Inflammatory macrophage treated with lipopolysaccharide for 1 hour (primary cell): ENCODE measurements at places on chromosomes 2 and 18.

- DNase-seq: no peak
These were observed at the start of gene RAPGEF4 for GRCh38 chr2:172735582-172736423. Gene RAPGEF4, plus strand, starts transcription at chr2:172735845. Its CDS starts 139 bp downstream, at chr2:172735984.

DNA sequence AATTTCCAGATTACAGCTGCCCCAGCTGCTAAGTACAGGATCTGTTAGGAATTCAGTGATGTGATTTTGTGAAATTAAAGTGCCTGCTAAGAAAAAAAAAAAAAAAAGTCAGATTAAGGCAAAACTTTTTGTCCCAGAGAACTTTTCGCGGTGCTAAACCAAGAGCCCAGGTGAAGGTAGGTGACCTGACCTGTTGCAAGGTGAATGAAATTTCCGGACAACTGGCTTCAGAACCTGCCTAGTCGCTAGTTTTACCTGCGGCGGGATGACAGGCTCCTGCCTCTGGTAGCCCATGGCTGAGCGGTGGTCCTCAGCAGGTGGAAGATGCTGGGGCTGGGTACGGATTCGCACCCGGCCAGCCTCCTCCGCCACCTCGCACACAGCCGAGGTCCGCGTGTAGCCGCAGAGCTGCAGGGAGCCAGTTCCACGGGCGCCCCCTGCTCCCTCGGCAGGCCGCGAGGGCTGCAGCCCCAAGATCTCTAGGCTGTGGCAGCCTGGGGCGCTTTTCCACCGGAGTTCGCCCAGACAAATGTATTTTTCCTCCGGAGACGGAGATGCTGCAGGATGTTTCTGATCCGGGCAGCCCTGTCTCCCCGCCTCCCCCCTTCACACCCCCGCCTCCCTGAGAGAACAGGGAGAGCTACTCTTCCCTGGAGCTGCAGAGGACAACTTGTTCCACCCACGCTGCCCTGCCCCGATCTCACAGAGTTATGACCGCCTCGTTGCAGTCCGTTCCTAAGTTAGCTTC is at the start of gene SLC38A11:
Gene SLC38A11, minus strand, starts transcription at position 572 of the 748 bp plus-strand sequence. Its CDS starts 278 bp downstream, at position 294.
- DNase-seq: no peak

- DNase-seq: no peak
These were observed 41.3 kb upstream of the KCNE4 start for GRCh38 chr2:223010641-223011040.

- DNase-seq: no peak
These were observed 721 bp downstream of the MCEE start for GRCh38 chr2:71129114-71129901.

GRCh38 chr2:168030862-168031624 is 216.4 kb downstream of the STK39 start:
- DNase-seq: peak; percentile 33

- DNase-seq: no peak
These were observed 179.8 kb upstream of the MEIS1 start for GRCh38 chr2:66255136-66255535.

GRCh38 chr2:226903179-226903578 is 67.3 kb downstream of the RHBDD1 start:
- no peak for DNase-seq

GRCh38 chr2:240640939-240641338 is 15.7 kb downstream of the GPR35 start:
- peak; percentile 55 for DNase-seq

- DNase-seq: no peak
These were observed 165.7 kb downstream of the TMX3 start for GRCh38 chr18:68548904-68549870.

DNA sequence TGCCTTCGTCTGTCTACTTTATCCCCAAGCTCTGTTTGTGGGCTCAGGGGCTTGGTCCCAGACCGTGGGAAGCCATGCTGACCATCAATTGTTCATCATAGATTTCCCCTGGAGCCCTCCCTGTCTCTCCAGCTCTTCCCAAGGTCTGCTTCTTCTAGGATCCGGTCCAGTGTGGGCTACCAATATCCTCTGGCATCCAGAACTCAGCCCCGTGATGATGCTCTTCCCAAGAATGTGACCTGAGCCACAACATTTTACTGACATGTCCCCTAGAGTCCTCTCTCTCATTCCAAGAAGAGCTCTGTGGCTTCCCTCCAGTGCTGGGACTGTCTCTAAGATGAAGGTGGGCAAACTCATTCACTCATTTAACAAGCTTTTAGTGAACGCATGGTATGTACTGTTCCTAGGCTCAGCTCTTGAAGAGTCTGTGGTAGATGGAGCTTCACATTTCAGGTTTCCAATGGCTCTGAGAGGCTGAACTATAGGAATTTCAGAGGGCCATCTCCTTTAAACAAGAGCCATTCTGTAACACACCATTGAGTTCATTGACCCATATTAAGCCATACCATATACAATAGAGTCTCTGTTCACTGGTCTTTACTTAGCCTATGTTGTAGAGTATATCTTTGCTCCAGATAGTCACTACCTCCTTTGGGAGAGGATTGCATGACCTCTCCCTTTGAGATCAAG is 142.0 kb upstream of the APCDD1 start:
- DNase-seq: no peak

GRCh38 chr2:189580241-189580651 is 340 bp downstream of the SLC40A1 start:
- no peak for DNase-seq

- peak; percentile 16 for DNase-seq
These were observed 270.8 kb downstream of the ZEB2 start for GRCh38 chr2:144249035-144249637.

- DNase-seq: no peak
These were observed 47.5 kb upstream of the ZNF397 start for GRCh38 chr18:35193316-35193715.

DNA sequence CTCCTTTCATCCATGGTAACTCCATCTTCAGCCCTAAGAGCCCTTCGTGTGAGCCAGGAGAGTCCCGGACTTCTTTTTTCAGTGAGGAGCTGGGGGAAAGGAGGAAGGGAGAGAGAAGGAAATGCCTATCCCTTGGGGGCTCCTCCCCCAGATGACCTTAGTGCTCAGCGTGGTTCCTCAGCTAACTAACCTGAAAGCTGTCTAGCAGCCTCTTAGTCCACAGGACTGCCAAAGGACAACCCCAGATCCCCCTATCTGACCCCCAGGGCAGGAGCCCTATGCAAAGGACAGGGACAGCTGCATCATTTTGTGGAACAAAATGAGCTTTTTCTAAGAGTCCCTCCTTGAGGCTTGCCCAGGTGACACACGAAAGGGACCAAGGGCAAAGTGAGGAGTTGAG is 7.9 kb downstream of the SPR start:
- no peak for DNase-seq

- no peak for DNase-seq
These were observed 36.5 kb downstream of the ANO7 start for GRCh38 chr2:241224851-241225438.

- no peak for DNase-seq
These were observed 98.4 kb downstream of the CDK15 start for GRCh38 chr2:201904538-201905420.

- no peak for DNase-seq
These were observed 35.3 kb downstream of the CFAP210 start for GRCh38 chr2:169658877-169659276.

DNA sequence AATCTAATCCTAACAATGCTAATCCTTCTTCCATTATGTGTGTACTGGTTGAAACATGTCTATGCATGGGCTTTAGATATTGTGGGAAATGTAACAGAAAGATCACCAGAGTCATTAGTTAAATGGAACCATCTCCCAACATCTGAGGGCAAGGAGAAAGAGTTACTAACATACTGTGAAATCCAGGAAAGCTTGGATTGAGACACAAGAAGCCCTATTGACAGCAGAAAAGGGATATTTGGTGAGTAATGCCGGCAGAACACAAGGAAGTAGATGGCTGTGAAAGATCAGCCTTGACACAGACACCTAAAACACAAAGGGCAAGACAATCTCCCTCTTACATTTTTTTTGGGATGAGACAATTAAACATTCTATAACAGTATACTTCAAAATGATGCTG is 28.5 kb upstream of the LAMA1 start:
- no peak for DNase-seq

- DNase-seq: no peak
These were observed 8.4 kb downstream of the POMC start for GRCh38 chr2:25159949-25160348.

DNA sequence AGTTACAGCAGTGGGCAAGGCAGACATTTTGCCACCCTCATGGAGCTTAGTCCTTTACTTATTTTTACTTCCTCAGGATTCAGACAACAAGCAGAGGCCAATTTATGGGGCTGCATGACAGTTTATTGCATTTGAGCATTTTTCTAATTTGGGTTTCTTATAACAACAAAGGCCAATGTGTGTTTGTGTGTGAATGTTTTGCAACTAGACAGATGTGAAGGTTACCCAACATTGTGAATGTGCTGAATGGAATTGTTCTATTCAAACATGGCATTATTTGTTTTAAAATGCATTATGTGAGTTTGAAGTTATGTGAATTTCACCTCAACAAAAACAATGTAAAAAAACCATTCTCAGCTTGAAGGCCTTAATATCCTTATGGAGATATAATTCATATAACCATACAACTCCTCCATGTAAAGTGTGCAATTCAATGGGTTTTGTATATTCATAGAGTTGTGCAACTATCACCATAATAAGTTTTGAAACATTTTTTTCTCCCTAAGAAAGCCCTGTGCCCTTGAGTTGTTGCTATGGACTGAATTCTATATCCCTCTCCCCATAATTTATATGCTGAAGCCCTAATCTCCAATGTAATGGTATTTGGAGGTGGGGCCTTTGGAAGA is 57.3 kb downstream of the CCDC195 start:
- DNase-seq: no peak

DNA sequence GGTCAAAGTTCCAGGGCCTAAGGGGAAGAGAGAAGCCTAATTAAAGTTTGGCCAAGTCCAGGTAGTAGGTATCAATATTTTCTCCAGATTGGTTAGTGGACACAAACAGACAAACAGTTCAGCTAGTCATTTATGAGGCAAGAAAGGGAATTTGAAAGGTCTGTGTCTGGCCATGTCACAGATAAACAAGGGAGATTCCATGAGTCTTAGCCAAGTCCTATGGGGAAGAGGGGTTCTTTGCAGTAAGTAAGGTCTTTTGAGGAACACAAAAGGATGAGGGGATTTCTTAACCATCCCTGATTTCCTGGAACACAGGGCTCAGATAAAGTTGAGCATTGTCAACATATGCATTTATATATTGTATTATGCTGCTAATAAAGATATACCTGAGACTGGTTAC is 310.8 kb downstream of the PLCL1 start:
- DNase-seq: peak; percentile 58

GRCh38 chr2:23711979-23712755 is 214.8 kb downstream of the ATAD2B start:
- DNase-seq: no peak

DNA sequence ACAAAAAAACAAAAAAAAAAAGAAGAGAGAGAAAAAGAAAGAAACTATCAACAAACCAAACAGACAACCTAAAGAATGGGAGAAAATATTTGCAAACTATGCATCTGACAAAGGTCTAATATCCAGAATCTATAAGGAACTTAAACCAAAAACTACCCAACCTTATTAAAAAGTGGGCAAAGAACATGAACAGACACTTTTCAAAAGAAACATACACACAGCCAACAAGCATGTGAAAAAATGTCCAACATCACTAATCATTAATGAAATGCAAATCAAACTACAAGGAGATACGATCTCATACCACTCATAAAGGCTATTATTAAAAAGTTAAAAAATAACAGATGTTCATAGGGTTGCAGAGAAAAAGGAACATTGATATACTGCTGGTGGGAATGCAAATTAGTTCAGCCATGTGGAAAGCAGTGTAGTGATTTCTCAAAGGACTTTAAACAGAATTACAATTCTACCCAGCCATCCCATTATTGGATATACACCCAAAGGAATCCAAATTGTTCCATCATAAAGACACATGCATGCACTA is 7.2 kb upstream of the POLE4 start:
- DNase-seq: no peak

GRCh38 chr2:168137510-168138180 is 109.8 kb downstream of the STK39 start:
- DNase-seq: no peak

DNA sequence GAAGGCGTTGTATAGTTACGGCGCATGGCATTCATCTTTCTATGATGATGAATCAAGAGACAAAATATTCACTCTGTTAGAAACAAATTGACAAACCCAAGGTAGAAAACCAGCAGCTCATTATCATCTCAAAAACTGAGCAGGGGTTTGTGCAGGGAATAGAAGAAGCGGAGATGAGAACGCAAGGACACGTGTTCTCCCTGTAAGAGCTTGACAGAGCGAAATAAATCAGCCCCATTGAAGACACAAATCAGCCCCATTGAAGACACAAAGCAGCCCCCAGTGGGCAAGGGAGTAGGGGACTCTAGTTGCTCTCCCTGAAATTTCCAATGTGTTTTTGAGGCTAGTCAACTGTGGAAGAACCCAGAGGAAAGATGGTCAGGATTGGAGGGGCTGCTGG is 199.2 kb downstream of the EPHA4 start:
- DNase-seq: no peak

GRCh38 chr2:96407919-96408550 is 72.5 kb downstream of the NCAPH start:
- no peak for DNase-seq

GRCh38 chr2:204948822-204949221 is 403.5 kb downstream of the PARD3B start:
- no peak for DNase-seq

- peak; percentile 10 for DNase-seq
These were observed at the start of gene CFAP65 for GRCh38 chr2:219041252-219041651. Gene CFAP65, minus strand, starts transcription at chr2:219041516. Its CDS starts 2,468 bp downstream, at chr2:219039048.

GRCh38 chr2:11812466-11813248 is 66.2 kb downstream of the LPIN1 start:
- no peak for DNase-seq

DNA sequence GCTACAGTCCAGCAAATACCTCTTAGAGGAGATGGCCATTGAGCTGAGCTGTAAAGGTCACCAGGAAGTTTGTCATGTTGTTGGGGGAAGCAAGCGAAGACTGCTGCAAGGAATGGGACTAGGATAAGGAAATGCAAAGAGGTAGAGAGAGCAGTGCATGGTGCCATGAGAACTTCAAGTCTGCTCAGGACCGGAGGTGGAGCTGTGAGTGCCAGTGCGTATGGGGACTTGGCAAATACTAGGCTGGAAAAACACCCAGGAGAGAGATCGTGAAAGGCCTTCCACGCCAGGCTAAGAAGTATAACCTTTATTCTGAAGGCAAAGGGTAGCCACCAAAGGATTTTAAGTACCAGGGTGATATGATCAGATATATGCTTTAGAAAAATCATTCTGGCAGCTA is 71.3 kb downstream of the MEIS1 start:
- DNase-seq: no peak

DNA sequence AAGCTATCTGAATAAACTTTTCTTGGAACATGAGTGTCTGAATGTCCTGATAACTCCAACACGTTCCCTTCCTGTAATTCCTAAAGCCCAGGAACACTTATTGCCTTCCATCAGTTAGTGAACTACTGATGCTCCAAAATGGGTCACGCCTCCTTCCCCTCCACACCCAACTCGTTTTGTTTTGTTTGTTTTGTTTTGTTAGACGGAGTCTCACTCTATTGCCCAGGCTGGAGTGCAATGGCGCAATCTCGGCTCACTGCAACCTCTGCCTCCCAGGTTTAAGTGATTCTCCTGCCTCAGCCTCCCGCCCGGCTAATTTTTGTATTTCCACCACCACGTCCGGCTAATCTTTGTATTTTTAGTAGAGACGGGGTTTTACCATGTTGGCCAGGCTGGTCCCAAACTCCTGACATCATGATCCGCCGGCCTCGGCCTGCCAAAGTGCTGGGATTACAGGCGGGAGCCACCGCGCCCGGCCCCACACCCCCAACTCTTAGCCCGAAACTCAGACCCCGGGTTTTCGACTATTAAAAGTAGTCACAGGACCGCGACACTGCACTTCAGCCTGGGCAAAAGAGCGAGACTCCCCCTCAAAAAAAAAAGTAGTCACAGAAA is 774 bp downstream of the IER3IP1 start:
- DNase-seq: no peak
